ENCODE measurements at places on chromosomes 16 and 17.

- H3K27me3 ChIP-seq, result no peaks in the 10 kb centered on the region
- H3K4me1 ChIP-seq, result no peaks in the 10 kb centered on the region
- H3K36me3 ChIP-seq, result no peaks in the 10 kb centered on the region
- H3K4me3 ChIP-seq, result no peak overlapping the region
Measured at GRCh38 chr17:60406887-60407286, 15.0 kb upstream of the USP32 start.

DNA sequence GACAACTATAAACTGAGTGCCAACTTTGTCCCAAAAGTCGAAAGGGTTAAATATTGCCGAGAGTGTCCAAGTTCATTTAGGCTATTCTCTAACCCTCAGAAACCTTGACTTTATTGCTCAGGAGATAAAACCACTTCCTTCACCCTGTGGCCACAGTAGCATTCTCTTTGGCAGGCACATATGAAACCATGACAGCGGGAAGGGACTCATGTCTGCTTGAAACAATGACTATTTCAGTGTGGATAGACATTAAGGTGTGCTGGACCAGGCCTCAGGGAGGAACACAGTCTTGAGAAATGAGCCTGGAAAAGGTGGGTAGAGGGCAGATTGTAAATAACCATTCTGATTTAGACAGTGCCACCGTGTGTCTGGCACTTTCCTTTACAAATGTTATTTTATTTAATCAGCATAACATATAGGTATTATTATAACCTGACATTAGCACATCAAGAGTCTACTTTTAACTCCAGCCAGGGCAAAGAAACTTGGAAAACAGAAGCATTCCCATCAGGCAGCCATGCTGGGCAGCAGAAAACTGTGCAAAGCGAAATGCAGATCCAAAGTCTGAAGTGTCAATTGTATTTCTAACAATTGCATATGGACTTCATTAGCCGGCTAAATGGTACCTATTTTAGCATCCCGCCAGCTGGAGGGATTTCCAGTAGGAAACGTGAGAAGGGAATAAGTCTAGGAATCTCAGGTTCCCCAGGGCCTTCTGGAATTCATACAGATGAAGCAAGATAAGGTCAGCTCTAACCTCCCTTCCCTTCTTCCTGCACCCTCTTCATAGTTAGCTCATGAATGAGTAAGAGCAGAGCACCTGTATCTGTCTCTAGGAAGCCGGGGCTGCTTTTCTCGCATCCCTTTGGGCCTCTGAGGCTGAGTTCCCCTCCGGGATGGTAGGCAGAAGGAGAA is 212.8 kb upstream of the ELAC2 start:
- no peaks in the 10 kb centered on the region for H3K36me3 ChIP-seq
- no peak overlapping the region for H3K27ac ChIP-seq
- no peaks in the 10 kb centered on the region for H3K4me1 ChIP-seq
- no peak overlapping the region for H3K4me3 ChIP-seq
- H3K27me3 ChIP-seq, result no peaks in the 10 kb centered on the region

- H3K4me3 ChIP-seq, result no peak overlapping the region
- H3K27ac ChIP-seq, result no peak overlapping the region
- H3K36me3 ChIP-seq, result no peaks in the 10 kb centered on the region
- peaks cover 3% of the 10 kb centered on the region for H3K4me1 ChIP-seq
Measured at GRCh38 chr17:59561042-59561441, 4.4 kb upstream of the DHX40 start.

DNA sequence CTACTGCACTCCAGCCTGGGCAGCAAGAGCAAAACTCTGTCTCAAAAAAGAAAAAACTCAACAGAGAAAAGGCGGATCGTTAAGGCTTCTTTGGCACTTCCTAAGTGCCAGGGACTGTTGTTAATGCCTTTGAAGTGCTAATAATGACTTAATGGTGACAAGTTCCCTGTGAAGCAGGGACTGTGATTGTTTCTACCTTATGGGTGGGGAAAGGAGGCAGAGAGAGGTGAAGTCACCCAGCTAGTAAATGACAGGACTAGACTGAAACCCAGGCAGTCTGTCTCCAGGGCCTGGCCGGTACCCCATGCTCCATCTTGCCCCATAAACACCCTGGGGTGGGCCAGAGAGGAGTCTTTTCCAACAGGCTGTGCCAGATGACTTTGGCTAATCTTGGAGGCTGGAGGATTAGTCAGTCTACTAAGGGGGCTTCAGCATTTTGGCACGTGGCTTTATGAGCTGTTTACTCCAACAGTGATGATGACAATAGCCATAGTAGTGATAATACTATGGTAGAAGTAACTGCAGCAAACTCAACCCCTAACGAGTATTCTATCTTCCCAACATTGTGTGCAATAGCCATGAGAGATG is 26.9 kb downstream of the ABCC1 start:
- no peak overlapping the region for H3K4me3 ChIP-seq
- H3K4me1 ChIP-seq, result no peaks in the 10 kb centered on the region
- DNase-seq, result no peak
- no peaks in the 10 kb centered on the region for H3K27me3 ChIP-seq
